ENCODE measurements at places on chromosomes 13 and 19. TPM values are rescaled to one million over a fixed set of nuclear protein-coding genes. Genes with fewer than 3 reads are reported as not detected.

Gene CYP4F2
- not detected for total RNA-seq

Gene CEACAM4
- not detected for total RNA-seq

Gene PSG11
- not detected for total RNA-seq

Gene TECR
- 168 TPM for total RNA-seq

Gene TBCB
- 150 TPM for total RNA-seq

Gene TMEM221
- total RNA-seq, result not detected

Gene LYL1
- total RNA-seq, result 3.7 TPM

Gene METTL21C
- total RNA-seq, result not detected

Gene ITGBL1
- total RNA-seq, result not detected

Gene ZNF677
- 17.0 TPM for total RNA-seq

Gene CPAMD8
- 0.42 TPM for total RNA-seq

Gene ZNF681
- 5.8 TPM for total RNA-seq

DNA sequence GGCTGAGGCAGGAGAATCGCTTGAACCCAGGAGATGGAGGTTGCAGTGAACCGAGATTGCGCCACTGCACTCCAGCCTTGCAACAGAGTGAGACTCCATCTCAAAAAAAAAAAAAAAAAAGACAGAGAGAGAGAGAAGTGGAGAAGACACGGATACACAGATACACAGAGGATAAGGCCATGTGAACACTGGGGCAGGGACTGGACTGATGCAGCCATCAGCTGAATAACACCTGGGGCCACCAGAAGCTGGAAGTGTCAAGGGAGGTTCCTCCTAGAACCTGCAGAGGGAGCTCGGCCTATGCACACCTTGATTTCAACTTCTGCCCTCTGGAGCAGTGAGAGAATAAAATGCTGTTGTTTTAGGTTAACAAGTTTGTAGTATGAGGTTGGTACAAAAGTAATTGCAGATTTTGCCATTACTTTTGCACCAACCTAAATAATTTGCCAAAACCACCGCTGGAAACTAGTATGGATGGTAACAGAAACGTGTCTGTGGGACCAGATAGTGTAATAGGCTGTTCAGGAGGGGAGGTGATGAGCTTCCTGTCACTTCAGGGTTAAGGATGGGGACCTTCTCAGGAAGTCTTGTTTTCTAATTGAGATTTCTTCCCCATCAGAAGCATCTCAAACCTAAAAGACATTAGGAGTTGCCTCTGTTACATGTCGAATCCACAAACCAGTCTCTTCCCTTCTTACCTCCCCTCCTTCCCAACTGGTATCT lies 36.4 kb upstream of the IGSF23 start:
- DNase-seq, result no peak

GRCh38 chr13:73000027-73000674 lies 58.7 kb upstream of the KLF5 start:
- DNase-seq, result no peak

- no peak for DNase-seq
These were observed 57.9 kb downstream of the RFC3 start for GRCh38 chr13:33875618-33876401.

GRCh38 chr19:45440259-45440638 lies 16.5 kb upstream of the ERCC1 start:
- DNase-seq, result no peak

DNA sequence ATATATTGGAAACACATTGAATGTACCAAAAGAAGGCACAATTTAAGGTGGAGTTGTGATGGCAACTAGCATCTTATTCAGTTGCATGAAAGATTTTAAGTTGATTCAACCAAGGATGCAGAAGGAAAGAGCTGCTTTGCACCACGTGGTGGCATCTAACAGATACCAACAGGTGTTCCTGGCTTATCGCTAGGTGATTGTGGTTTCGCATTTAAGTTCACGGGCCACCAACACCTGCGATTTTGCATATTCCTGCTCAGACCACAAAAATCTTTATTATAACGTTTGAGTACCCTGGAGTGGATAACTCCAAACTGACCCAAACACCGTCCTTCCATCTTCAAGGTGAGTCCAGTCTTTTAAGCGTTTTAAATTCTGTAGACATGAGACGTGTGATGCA lies 45.3 kb downstream of the RGCC start:
- DNase-seq, result no peak

GRCh38 chr13:27374650-27375049 lies 49.8 kb upstream of the GTF3A start:
- peak; percentile 38 for DNase-seq

DNA sequence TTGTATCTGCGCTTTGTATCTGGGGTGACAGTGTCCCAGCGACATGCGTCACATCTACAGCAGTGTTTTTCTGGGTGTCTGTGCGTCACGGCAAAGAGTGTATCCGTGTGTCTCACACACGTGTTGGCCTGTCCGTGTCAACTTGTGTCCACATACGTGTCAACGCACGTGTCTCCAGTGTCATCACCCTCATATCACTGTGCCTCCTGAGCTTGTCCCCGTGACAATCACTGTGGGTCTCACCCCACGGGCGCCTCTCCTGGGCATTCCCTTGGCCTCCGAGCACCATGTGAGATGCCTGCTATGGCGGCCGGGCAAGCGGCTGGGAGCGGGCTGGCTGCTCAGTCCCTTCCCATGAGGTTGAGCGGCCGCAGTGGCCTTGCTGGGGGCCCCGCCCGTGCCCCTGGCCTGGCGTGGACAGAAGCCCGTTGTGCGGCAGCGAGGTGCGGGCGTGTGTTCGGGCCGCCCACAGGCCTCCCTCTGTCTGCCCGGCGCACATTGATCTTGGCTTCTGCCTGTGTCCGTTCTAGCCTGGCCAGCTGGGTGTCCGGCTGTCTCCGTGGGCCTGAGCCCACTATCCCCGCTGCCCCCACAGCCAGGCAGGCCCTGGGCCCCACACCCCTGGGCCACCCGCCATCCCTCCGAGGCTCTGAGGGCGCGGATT lies 6.4 kb downstream of the NFIX start:
- DNase-seq, result no peak

- DNase-seq, result peak; percentile 49
These were observed 11.1 kb downstream of the GRAMD1A start for GRCh38 chr19:35011091-35011689.

GRCh38 chr19:1063030-1063908 lies 3.7 kb upstream of the ARHGAP45 start:
- peak; percentile 63 for DNase-seq

GRCh38 chr13:40777166-40777808 lies 6.3 kb upstream of the MRPS31 start:
- DNase-seq, result peak; percentile 55

- DNase-seq, result peak; percentile 68
These were observed 44.9 kb downstream of the ZNF611 start for GRCh38 chr19:52689843-52690368.

DNA sequence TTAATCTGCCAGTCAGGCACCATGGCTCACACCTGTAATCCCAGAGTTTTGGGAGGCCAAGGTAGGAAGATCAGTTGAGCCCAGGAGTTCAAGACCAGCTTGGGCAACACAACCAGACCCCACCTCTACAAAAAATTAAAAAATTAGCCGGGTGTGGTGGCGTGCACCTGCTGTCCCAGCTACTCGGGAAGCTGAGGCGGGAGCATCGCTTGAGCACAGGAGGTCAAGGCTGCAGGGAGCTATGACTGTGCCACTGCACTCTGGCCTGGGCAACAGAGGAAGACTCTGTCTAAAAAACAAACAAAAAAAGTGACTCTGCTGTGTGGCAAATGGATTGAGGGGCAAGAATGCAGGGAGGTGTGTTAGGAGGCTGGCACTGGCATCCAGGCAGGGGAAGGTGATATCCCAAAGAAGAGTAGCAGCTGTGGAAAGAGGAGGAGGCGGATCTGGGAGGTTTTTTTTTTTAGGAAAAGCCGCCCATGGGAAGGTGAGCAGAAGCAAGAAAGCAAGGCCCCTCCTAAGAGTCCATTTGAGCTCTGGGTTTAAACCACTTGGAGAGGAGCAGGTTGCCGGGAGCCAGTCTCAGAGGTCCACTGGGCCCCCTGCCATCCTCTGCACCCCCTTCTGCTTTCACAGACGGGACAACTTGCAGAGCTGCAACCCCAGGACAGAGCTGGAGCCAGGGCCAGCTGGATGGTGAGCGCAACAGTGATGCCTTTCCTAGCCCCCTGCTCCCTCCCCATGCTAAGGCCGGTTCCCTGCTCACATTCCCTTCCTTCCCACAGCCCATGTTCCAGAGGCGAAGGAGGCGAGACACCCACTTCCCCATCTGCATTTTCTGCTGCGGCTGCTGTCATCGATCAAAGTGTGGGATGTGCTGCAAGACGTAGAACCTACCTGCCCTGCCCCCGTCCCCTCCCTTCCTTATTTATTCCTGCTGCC lies 2.1 kb downstream of the HAMP start:
- no peak for DNase-seq

DNA sequence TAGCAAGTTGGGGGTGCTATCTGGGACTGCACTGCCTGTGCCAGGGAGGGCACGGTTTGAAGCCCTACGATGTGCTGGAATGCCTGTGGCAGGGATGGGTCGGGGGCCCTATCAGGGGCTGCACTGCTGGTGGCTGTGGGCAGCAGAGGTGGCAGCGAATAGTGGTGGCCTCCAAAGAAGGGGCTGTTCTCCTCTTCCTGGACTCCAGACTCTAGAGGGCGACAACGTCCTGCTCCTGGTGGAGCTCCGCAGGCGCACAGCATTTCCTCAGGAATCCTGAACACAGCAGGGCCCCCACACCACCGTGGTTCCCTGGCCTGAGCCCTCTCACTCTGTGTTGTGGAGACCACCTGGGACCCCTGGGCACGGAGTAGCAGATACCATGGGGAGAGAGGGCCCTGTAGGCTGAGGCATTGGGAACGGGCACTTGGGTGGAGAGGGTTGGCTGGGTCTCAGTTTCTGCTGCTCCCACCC lies 145.6 kb downstream of the TNFRSF19 start:
- DNase-seq, result no peak

- no peak for DNase-seq
These were observed 313.2 kb downstream of the SHISA2 start for GRCh38 chr13:25738342-25739196.

GRCh38 chr13:89136678-89137077 lies 1465.5 kb downstream of the SLITRK5 start:
- no peak for DNase-seq

- DNase-seq, result no peak
These were observed 384.5 kb downstream of the LIG4 start for GRCh38 chr13:107830804-107831203.

GRCh38 chr13:72657379-72657778 lies 70.0 kb downstream of the MZT1 start:
- no peak for DNase-seq

GRCh38 chr13:101706651-101707050 lies 254.2 kb downstream of the ITGBL1 start:
- DNase-seq, result peak; percentile 32

- DNase-seq, result no peak
These were observed 11.7 kb upstream of the KL start for GRCh38 chr13:33004511-33004910.

DNA sequence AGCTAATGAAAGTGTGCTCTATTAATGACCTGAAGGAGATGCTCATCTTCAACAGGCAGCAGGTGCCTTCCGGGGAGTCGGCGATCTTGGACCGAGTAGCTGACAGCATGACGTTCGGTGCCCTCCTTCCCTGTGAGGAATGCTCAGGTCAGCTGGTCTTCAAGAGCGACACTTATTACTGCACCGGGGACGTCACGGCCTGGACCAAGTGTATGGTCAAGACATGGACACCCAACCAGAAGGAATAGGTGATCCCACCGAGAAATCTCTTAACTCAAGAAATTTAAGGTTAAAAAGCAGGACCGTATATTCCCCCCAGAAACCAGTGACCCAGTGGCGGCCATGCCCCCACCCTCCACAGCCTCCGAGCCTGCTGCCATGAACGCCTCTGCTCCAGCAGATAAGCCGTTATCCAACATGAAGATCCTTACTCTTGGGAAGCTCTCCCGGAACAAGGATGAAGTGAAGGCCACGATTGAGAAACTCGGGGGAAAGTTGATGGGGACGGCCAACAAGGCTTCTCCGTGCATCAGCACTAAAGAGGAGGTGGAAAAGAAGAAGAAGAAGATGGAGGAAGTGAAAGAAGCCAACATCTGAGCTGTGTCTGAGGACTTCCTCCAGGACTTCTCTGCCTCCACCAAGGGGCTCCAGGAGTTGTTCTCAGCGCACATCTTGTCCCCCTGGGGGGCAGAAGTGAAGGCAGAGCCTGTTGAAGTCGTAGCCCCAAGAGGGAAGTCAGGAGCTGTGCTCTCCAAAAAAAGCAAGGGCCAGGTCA lies 22.8 kb upstream of the ANKRD10 start:
- no peak for DNase-seq

GRCh38 chr13:32624441-32624840 lies 38.2 kb downstream of the PDS5B start:
- DNase-seq, result no peak

GRCh38 chr13:52929846-52930245 lies 81.4 kb upstream of the PCDH8 start:
- no peak for DNase-seq

DNA sequence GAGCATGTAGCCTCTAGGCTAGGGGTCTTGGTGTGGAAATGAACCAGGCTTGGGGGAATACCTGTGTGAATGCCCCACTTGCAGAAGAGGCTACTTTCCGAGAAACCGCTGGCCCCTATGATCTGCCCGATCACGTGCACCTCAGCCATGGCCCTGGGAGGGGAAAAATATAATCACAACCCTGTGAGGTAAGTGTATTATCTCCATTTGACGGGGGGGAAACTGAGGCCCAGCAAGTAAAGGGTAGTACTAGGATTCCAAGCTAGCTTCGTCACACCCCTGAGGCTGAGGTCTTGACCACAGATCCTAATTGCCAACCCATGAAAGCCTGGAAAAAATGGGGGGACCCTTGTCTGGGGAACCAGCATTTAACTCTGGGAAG lies 587 bp downstream of the B9D2 start:
- no peak for DNase-seq

GRCh38 chr13:21637296-21637695 lies 33.3 kb upstream of the MICU2 start:
- DNase-seq, result no peak

- DNase-seq, result no peak
These were observed 19.6 kb downstream of the RNF6 start for GRCh38 chr13:26202365-26202972.

Data from activated naive CD8-positive, alpha-beta T cell treated with anti-CD3 and anti-CD28 coated beads, Interleukin-2, amount 10 ng/mL, durations not matched to agents 7 days and 5 days (primary cell).